Cerebellar nuclear complex (tissue), 1 donor: ENCODE measurements at places on chromosomes 7 and 10.

GRCh38 chr10:92239600-92240288 is 51.1 kb downstream of the CPEB3 start:
- DNase-seq, result no peak

DNA sequence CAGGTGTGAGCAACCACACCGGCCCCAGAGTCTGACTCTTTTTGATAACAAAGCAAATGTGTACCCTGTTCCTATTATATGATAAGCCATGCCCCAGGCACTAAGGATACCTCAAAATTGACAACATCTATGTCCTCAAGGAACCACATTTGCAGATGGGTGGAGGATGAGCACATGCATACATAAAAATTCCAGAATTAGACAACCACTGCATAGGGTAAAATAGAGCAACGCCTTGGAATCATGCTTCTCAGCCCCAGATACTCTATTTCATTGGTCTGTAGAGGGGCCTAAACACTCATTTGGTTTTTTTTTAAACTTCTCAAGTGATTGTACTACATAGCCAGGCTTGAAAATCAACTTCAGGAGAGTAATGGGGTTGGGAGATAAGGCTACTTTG is 78.7 kb downstream of the SLC25A13 start:
- no peak for DNase-seq

- no peak for DNase-seq
These were observed 3.1 kb upstream of the CPA1 start for GRCh38 chr7:130377178-130377577.

- DNase-seq, result no peak
These were observed 167.4 kb upstream of the AHR start for GRCh38 chr7:17131060-17131345.

DNA sequence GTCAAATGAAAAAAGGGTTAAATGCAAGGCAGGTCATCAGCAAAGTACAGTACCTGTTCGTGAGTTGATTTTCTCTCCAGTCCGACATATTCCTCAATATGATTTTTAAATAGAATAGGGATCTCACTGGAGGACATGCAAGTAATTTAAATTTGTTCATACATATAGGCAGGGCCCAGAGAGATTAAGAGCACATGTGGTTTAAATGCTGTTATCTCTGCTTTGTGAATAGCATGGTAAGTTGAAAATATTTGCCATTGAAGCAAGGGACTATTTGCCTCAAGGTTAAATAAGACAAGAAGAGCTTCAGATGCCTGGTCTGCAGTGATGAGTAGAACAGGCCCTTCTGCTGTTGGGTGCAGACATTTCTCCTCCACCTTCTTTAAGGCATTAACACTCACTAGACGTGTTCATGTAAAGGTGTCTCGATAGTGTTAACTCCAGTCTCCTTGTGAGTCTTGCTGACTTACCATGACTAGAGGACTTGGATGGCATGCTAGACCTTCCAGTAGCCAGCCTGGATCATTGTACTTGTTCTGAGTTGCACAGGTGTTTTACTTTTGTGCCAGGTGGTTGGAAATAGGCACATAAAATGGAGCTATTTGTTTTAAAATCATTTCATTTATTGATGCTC is 15.6 kb upstream of the AKR1C3 start:
- DNase-seq, result no peak
